ENCODE measurements at places on chromosomes 11 and 22.
A peak's percentile ranks its signal among the peaks of the same experiment; 100 is the strongest.

- DNase-seq = no peak
Measured at GRCh38 chr11:96156379-96156722, 186.6 kb downstream of the MAML2 start.

DNA sequence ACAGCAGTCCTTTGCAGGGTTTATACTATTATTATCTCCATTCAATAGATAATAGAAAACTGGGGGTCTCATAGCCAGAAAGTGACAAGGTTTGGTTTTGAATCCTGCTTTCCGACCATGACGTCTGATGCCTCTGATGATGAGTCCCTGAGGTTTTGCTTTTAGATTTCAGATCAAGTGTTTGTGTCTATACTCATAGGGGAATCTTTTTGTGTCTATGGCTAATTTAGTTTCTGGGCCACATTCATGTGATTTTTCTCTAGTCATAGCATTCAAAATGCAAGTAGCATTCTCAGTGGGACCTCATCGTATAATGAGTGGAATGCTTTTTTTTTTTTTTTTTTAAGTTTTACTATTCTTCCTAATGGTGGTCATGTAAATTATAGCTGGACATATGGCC is 72.9 kb downstream of the TNRC6B start:
- DNase-seq = no peak

DNA sequence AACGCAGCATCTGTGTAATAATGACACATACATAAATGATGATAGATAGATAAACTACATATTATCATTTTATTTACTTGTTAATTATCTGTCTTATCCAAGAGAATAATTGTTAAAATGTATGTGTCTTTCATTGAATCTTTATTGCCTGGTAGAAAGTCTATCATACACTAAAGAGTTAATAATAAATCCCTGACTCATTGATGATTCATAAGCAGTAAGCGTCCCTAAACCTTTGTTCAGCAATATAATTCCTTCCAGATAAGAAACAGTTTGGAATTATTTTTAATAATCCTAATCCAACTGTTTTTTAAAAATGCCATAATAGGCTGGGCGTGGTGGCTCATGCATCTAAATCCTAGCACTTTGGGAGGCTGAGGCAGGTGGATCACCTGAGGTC is 655.6 kb upstream of the CNTN5 start:
- DNase-seq = no peak

DNA sequence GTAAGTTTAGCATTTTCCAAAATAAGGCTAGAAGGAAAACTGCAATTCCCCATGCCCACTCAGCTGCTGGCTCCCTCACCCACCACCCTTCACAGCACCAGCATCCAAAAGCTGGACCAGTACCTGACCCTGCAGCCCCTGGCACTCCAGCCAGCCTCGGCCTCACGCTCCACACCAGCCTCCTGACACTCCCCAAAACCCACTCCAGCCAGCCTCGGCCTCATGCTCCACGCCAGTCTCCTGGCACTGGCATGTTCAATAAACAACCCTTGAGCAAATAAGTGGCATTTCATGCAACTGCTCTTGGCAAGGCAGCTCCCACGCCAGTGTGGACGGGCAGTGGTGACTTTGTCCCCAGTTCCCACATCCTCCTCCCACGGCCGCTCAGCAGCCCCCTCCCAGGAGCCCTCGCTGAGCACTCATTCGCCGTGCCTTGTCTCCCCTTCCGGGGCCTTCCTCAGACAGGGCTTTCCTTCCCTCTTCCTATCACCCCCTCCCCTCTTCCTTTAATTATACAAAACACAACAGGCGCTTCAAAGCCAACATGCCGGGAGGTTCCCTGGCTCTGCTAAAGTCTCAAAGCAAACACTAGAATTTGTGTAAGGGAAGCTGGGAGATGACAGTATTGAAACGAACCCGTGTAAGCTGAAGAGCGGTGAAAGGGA is 6.8 kb downstream of the TOLLIP start:
- DNase-seq = no peak

DNA sequence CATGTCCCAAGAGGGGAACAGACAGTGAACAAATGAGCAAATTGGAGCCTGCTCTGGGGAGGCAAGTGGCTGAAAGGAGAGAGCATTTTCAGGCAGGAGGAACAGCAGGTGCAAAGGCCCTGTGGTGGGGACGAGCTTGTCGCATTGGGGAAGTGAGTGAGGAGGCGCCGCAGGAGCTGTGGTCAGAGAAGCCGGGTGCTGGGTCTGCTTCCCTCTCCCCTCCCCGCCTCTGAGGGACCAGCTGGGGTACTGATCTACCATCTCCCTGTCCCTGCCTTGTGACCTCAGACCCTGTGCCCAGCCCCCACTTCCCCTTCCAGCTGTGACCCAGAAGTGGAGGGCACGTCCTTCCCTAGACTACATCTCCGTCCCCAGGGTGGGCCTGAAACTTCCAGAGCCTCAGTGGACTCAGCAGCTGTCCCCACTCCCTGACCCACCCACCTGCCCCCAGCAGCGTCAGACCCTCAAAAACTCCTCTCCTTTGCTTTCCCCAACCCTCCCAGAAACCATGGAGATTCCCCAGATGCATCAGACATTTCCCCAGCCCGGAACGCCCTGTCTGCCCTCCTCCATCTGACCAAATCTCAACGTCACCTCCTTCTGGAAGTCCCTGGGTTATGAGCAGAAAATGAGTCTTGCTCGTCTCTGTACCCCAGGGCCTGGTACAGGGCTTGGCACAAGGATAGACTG is 19.7 kb upstream of the PDGFB start:
- no peak for DNase-seq

DNA sequence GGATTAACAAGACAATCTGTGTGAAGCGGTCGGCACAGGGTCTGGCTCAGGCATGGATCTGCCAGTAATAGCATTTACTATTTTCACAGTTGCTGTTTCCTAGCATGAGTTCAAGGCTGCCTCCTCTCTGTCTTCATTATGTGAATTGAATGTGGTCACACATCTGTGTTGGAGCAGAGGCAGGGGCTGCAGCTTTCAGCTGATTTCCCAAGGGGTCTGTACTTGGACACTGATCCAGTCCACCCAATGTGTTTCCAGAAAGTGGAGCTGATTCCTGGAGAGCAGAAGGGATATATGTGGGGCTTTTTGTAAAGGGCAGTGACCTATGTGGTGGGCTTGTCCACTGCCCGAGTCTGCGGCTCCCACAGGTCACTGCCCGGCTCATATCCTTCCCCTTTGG is 3.5 kb upstream of the CELSR1 start:
- no peak for DNase-seq

DNA sequence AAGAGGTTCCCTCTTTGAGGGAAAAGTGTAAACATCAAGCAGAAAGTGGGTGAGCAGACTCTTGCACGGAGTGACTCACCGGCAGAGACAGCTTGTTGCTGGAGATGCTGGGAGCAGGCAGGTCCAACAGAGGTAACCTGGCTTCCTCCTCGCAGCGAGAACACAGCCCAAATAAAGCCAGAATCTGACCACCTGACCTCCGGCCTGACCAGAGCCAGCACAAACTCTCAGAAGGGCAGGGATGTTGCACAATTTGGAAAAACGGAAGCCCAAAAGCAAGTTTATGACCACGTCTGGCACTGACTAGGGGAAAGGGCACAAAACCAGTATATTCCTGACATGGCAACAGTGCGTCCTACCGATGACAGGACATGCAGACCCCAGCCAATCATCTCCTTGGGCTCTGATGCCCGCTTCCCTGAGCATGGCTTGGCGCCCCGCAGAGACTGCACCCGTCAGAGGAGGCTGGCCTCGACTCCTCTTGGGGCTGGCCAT is 5.4 kb downstream of the SMCO4 start:
- DNase-seq = peak; percentile 45

- no peak for DNase-seq
Measured at GRCh38 chr11:81874635-81875034, 859.0 kb downstream of the FAM181B start.

DNA sequence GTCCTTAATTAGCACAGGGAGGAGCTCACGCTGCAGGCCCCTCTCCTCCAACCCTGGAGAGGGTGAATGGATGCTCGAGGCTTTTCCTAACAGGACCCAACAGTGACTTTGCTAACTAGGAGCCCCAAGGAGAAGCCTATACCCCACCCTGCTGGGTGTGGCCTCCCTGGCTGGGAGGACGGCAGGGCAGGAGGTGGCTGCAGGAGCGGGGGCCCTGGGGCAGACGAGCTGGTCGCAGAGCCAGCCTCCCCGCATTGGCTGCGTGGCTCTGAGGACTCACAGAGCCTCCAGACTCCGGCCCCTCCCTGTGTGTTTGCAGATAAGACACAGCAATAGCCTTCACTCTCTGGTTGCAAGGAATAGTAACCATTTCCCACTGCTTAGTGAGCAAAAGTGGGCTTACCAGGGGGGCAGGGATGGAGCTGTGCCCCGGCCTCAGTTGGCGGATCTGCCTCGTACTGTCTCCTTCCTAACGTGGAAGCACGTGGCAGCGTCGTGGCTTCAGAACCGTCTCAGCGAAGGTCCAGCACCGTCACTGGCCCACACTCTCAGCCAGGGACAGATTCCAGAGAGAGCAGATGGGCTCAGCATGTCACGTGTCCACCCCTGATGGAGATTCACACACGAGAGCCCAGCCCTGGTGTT is 1087.5 kb downstream of the BRD1 start:
- DNase-seq = no peak

DNA sequence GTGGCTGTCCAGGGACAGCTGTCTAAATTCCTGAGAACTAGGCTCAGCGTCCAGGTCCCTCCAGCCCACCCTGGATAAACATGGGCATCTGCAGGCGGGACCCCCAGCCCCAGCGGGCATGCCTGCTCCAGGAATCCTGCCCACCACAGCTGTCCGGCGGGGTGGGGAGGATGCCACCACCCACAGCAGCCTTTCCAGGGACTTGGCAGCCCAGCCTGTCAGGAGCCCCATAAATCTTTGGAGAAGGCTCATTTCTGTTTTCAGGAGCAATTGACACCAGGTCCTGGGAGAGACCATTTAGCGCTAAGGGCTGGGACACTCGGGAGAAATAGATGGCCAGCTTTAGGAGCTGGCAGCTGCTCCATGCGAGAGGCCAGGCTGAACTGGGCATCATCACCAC is 358.9 kb downstream of the CADM1 start:
- DNase-seq = no peak

GRCh38 chr11:34407121-34407813 is 31.5 kb upstream of the CAT start:
- DNase-seq = no peak

- DNase-seq = peak; percentile 75
Measured at GRCh38 chr11:65204646-65205601, 23.2 kb downstream of the CAPN1 start.

- peak; percentile 16 for DNase-seq
Measured at GRCh38 chr11:77361184-77361583, 59.7 kb upstream of the GDPD4 start.

GRCh38 chr11:75652936-75653335 is 15.9 kb downstream of the MAP6 start:
- DNase-seq = no peak

- peak; percentile 32 for DNase-seq
Measured at GRCh38 chr11:35980686-35981390, 37.0 kb downstream of the LDLRAD3 start.

DNA sequence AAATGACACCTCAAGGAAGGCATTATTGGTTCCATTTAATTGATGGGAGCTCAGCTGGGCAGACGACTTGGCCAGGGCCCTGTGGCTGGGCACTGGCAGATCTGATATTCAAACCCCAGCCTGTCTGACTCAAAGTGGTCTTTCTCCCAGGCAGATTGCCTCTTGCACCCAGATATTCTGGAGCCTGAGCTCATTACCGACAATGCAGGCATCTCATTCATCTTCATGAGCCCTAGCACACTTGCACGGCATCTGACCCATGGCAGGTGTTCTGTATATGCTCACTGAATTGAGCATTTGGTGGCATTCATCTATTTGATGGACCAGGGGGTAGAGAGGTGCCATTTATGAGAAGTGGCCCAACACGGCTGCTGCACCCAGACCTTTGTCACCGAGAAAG is 193.1 kb downstream of the DSCAML1 start:
- DNase-seq = no peak

DNA sequence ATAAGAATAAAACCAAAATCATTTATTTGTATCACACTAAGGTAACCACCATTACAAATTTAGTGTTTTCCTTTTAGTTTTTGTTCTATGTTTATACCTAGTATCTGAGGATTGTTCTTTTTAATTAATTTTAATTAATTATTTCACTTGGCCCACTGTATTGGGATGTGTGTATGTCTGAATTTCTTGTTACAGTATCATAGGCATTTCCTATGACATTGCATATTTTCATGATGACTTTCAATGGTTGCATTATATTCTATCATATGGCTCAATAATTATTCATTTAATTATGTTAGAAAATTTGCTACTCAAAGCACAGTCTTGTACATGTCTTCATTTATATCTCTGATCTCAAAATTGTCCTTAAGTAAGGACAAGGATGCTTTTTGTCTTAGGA is 41.0 kb downstream of the C11orf71 start:
- no peak for DNase-seq
